ENCODE measurements at places on chromosomes 12 and 14.

GRCh38 chr12:62301080-62301798, 41.0 kb downstream of the USP15 start:
- no peak for DNase-seq

DNA sequence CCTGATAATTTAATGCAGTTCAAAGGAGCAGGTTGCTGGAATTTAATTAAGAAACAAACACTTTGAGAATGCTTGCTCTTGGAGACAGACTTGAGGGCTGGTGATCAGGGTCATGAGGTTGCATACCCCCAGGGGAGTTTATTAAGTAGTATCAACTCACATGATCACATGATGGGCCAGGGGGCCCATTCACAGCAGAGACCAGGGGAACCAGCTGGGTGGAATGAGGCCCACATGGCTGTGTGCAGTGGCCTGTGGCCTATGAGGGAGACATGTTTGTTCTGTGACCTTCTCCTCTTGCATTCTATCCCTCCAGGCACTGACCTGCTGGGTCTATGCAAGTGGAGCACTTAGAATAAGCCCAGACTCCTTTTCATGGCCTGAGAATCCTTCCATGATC, 266.6 kb upstream of the PWP1 start:
- no peak for DNase-seq

- DNase-seq = no peak
These were observed 58.3 kb downstream of the SMOC1 start for GRCh38 chr14:69937367-69938081.

DNA sequence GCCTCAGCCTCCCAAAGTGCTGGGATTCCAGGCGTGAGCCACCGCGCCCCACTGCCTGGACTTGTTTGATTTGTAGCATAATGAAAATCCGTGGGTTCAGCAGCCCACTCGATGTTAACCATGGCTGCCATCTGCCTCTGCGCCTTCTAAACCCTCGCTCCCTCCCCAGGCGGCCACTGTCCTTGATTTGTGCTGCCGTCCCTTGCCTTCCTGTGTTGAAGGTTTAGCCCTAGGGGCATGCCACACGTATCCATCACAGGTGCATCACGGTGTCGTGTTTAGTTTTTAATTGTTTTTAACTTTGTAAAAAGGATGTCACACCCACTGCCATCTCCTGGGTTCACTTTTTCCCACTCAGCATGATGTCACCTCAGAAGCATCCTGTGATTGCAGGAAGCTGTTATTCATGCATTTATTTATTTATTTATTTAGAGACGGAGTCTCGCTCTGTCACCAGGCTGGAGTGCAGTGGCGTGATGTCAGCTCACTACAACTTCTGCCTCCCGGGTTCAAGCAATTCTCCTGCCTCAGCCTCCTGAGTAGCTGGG, 24.5 kb upstream of the ULK1 start:
- DNase-seq = peak; percentile 8

GRCh38 chr14:104240434-104241157, 102.2 kb downstream of the KIF26A start:
- DNase-seq = no peak

DNA sequence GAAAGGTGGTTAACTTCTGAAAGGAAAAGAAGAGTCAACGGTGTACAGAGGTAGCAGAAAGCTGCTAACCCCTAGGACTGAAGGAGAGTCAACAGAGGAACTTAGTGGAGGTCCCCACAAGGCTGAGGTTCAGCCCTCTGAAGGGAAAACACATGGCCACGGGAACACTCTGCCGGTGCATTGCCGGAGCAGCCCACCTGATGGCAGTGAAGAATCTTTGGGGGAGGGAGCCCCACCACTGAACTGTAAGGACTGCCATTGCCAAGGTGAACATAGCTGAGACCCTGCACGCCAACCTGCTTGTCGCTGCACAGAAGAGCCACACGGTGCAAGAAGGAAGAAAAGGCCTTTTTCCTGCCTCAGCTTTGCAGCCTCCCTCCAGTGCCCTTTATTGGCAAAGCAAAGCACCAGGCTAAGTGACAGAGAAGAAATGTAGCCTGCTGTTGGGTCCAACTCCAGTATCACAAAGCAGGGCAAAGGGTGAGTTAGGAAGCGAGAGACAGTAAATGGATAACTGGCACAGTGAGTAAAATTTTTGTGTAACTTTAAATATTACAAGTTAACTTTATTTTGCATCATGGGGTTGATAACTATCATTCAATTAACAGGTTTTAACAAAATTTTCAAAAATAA, 76.9 kb downstream of the LIN52 start:
- no peak for DNase-seq

DNA sequence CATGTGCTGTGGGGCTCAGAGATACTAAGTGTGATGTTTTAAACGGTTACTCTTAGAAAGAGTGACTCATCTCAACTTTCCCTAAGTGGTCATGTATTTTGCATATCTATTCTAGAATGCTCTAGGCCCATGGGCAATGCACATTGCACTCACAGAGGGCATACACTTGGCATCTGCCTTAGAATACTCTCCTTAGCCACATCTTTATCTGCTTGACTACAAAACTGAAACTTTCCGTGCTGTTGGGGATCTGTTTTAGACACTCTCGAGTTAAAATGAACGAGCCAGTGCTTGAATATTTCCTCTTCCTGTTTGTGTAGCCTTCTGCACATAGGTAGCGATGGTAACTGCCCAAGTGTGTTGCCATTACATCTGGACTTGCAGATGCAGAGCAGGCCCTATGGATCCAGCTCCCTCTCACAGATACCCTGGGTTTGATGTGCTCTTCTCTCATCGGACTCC, 180.5 kb downstream of the CAND1 start:
- DNase-seq = no peak

DNA sequence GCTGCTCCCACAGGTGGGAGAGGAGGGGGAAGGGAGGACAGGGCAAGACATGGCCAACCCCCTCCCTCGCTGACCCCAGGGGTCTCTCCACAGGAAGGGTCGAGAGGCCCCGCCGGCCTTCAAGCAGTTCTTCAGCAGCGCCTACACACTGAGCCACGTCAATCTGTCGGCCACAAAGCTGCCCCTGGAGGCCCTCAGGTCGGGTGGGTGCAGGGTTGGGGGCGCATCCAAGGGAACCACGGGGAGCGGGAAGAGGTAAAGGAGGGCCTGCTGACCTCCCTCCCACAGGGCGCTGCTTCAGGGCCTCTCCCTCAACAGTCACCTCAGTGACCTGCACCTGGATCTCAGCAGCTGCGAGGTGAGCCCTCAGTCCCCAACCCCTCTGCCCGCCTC, 6.1 kb downstream of the CARMIL3 start:
- no peak for DNase-seq

DNA sequence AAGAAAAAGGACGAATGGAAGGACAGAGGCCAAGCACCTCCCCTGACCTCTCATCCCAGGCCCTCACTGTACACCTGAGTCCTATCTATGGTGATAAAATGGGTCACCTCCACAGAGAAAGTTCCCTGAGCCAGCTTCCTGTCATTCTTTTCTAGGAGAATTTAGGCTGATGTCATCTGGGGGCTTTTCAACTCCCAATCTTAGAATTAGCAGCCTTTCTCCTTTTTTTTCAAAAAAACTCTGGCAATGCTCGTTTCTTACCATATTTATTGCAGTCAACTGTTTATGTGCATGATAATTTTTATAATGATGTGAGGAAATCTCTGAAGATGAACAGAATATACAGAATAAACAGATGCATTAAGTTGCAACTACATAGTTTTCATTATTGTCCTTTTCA, 177.6 kb downstream of the SNAPC1 start:
- DNase-seq = no peak

DNA sequence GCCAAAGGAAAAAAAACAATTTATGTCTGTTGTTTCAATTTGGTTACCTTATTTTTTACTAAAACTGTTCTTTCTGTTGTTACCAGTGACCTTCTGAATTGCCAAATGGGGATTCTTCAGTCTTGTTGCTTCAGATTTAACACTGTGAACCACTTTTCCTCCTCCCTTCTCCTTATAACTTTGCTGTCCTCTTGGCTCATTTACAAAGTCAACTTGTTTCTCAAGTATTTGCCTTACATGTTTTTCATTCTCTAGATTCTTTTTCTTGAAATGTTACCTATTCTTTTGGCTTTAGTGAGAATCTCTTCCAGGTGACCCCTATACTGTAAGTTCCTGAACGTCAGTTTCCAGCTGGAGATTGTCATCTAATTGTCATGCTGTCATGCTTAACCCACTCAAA, 19.4 kb downstream of the FUT8 start:
- DNase-seq = no peak

DNA sequence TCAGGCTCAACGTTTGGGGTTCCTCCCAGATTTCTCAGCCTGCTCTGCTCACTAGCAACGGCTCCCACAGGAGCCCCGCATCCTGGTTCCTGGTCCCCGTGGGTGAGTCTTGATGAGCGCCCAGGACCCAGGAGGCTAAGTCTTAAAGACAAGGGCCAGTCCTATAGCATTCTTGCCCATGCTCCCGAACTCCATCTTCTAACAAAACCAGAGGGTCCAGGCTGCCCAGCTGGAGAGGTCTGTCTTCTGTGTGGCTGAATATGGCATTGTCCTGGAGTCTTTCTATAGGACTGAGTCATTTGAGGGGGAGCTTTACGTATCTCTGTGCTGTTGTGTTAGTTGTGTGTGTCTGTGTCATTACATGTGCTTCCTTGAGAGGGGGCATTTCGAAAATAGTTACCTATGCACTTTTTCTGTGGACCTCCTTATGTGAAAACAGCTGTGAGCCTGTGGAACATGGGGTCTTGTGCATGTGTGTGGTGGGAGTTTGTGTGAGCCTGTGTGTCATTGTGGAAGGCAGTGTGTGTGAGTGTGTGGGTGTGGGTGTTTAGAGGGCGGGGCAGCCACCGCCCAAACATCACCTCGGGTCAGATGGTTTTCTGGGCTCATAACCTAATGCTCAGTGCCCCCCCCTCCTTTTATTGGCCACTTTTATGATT, 9.1 kb upstream of the TBX5 start:
- DNase-seq = no peak

- DNase-seq = no peak
These were observed 63.2 kb downstream of the FBXL14 start for GRCh38 chr12:1531153-1531653.

- DNase-seq = peak; percentile 25
These were observed at the start of gene GLS2 for GRCh38 chr12:56488041-56488955. GLS2 (minus strand) TSS chr12:56488161; CDS start chr12:56488118, 43 bp downstream.

DNA sequence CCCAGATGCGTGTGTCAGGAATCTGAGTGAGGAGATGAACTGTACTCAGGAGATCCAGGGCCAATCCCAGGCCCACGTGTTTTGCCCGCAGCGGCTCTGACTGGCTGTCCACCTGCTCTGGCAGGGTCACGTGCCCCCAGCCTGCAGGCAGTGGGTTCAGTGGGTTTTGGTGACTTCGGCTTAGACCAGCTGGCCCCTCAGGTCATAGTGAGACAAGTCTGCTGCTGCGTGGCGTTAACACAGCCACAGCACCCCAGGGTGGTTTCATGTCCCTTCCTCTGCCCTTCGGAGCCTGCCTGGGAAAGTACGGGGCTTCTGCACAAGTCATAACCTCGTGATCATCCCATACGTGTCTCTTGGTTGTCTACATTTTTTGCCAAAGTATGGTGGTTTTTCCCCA, 2.6 kb downstream of the FBRSL1 start:
- DNase-seq = no peak

DNA sequence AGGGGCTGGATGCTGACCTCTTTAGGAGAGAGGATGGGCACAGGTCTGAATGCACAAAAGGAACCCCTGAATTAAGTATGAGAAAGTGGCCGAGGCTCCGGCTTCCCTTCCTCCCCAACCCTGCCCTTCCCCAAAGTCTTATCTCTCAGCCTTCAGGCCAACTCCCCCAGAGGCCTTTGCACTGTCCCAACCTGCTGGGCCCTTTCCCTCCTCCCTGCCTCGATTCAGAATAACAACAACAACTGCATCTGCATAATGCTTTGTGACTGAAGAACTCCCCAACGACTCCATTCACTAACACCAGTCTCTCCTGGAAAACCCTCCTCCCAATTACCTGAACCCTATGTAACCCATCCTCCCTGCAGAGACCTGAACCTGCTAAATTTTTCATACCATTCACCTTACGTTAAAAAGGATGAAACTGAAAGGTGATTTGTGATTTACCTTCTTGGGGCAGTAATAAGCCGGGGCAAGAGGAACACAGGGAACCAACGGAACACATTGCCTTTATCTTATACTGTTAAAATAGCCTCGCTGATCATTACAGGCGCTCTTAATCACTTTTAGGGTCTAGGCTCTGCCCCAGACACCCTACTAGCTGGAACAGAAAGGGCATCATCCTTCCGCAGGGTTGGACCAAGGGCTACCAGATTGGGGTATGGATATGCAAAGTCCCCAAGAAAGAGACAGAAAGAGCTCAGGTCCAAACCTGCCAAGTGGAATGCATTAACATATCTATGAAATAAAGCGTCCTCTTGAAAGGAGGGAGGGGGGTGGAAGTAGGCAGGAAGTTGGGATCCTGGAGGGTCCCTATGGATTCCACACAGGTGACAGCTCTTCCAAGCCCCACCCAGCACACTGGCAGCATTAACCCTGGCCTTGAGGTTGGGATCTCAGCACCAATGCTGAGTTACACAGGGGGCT, 24.2 kb upstream of the FOXN3 start:
- no peak for DNase-seq

- peak; percentile 30 for DNase-seq
These were observed 310 bp downstream of the BICDL1 start for GRCh38 chr12:119989361-119989730.

DNA sequence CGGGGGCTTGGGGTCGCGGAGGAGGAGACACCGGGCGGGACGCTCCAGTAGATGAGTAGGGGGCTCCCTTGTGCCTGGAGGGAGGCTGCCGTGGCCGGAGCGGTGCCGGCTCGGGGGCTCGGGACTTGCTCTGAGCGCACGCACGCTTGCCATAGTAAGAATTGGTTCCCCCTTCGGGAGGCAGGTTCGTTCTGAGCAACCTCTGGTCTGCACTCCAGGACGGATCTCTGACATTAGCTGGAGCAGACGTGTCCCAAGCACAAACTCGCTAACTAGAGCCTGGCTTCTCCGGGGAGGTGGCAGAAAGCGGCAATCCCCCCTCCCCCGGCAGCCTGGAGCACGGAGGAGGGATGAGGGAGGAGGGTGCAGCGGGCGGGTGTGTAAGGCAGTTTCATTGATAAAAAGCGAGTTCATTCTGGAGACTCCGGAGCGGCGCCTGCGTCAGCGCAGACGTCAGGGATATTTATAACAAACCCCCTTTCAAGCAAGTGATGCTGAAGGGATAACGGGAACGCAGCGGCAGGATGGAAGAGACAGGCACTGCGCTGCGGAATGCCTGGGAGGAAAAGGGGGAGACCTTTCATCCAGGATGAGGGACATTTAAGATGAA, 630 bp downstream of the FOS start:
- DNase-seq = peak; percentile 45

GRCh38 chr12:45743247-45743646, 13.7 kb downstream of the ARID2 start:
- no peak for DNase-seq

DNA sequence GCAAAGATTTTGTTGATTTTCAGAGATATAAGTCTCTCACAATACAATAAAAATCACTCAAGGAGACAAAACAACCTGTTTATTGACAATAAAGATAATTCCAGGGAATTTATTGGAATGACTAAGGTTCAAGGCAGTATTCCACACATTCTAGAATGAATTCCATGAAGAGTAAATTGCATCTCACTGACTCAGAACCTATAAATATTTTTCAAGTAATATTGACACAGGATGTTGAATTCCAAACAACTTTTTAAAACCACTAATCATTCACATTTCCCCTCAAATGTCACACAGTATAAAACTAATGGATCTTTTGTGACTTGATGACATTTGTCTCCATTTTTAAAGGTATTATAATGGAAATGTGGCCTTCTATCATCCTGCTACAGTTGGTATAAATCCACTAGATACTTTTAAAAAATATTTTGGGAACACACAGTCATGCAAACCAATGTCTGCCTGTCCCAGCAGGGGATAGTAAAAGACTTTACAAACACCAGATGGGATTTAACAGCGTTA, 42.1 kb upstream of the LGR5 start:
- peak; percentile 14 for DNase-seq

- DNase-seq = no peak
These were observed 371.7 kb downstream of the RGS6 start for GRCh38 chr14:72303930-72304329.

All from amniotic stem cell (primary cell).